NCI-H345 (cell line): ENCODE measurements at places on chromosomes 1 and 21.

DNA sequence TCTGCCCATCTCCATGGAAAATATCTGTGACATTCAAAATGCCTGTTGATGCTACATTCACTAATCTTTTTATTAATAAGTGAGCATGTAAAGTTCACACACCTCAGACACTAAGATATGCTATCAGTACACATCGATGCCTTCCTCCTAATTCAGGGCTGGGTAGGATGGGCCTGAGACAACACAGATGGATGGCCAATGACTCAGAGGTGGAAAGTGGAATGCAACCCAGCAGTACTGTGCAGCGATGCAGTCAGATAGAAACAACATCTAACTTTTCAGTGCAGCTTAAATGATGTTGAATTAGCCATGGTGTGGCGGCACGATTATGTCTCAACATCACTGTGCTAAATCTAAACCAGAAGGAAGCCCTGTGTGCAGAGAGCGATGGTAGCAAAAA is 161.6 kb upstream of the KCNJ15 start:
- no peak for DNase-seq

- DNase-seq, result no peak
Observed at GRCh38 chr1:23475134-23475628, 8.8 kb downstream of the ASAP3 start.

DNA sequence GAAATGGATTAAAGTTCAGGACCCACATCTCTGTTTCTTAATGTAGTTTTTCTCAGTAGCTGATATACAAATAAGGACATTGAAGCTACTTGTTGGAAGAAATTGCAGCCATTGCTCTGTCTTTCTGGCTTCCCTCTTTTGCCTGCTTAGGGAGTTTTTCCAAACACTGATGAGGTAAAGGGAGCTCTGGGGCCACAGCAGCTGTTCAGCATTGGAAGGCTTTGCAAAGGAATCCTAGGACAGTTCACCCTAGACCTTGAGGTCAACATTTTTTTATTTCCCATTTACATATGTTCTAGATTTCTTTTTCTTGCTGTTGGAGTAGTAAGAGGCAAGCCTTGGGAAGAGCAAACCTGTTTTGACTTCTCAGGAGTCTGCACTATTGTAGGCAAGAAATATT is 126.9 kb upstream of the PLPPR5 start:
- DNase-seq, result no peak

- DNase-seq, result no peak
Observed at GRCh38 chr21:27408826-27409225, 441.9 kb upstream of the ADAMTS5 start.

- DNase-seq, result no peak
Observed at GRCh38 chr1:38115682-38116202, 69.1 kb upstream of the POU3F1 start.

DNA sequence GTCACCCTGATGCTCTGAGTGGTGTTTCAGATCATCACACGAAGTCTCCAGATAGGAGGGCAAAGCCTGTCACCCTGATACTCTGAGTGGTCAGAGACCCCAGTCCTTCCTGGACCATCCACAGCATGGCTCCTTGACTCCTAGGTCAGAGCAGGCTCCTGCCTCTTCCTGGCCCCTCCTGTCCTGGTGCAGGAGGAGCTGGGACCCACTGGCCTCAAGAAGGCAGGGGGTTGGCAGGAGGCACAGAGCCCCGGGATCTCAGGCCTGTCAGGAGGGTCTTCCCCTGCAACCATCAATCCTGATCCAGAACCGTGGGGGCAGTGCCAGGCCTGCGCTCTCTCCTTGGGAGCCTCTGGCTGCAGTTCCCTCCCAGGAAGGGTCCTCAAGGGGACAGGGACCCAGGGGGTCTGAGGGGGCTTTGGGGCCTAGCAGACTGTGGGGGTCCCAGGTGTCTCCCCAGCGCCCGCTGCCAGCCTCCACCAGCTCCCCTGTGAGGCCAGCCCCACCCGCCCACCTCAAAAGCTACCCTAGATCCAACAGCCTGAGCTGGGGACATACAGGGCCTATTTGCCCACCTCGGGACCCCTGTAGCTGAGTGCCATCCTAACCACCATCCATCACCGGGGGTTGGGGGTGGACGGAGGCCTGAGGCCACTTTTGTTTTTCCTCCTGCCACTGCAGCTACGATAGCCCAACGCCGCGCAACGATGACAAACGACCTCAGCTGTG is 27.5 kb downstream of the COL6A1 start:
- no peak for DNase-seq

GRCh38 chr1:224259986-224260385 is 70.0 kb downstream of the NVL start:
- no peak for DNase-seq

DNA sequence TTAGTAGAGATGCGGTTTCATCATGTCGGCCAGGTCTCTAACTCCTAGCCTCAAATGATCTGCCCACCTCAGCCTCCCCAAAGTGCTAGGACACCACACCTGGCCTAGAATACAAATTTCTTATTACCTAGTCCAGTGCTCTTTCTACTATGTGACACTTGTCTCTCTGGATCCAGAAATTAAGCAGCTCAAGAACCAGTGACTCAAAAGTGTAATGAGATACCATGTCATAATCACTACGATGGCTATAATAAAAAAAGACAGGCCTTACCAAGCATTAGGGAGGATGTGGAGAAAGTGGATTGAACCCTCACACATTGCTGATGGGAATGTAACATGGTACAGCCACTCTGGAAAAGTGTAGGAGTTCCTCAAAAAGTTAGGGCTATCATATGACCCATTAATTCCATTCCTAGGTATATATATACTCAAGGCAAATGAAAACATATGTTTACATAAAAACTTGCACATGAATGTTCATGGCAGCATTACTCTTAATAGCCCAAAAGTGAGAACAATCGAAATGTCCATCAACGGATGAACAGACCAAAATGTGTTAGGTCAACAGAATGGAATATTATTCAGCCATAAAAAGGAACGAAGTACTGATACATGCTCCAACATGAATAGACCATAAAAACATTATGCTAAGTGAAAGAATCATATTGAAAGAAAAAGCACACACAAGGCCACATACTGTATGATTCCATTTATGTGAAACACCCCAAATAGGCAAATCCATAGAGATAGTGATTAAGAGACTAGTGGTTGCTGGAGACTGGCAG is 8.3 kb downstream of the TEX38 start:
- no peak for DNase-seq

- no peak for DNase-seq
Observed at GRCh38 chr1:74767490-74767889, 34.5 kb downstream of the TYW3 start.

DNA sequence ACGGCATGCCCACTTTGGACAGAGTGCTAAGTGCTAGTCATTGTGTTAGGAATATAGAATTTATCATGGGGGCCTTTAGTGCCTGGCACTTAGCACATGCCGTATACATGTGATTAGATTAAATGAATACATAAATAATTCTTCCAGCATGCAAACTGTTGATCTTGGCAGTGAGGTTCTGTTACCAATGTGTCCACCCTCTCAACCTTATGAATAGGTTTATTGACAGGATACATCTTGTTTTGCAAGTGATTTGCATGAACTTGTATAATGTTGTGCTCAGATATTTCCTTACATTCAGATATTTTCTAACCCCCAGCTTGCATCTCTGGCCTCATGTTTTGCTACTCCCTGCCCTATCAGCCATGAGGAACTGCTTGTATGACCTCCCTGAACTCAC is 60.3 kb upstream of the ZNF648 start:
- no peak for DNase-seq

GRCh38 chr21:32717851-32718316 is 9.9 kb downstream of the SYNJ1 start:
- DNase-seq, result no peak

- no peak for DNase-seq
Observed at GRCh38 chr1:43563876-43564539, 33.3 kb downstream of the PTPRF start.

DNA sequence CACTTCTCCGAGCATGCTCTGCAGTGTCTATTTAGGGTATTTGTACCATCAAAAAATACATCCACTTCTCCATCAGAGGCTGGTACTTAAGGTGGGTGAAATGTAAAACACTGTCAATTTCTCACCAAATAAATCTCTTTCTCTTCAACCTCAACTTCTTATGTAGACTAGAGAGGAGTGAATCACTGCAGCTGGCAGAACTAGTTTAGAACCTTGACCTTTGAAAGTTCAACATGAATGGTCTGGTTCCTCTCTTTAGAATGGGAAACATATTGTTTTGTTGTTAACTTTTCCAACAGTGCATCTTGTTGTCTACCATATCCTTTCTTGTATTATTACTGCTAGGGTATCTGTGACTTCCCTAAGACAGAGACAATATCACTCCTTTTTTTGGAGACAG is 20.1 kb upstream of the SLC44A5 start:
- DNase-seq, result no peak

- DNase-seq, result peak; percentile 93
Observed at GRCh38 chr1:226547754-226548191, 791 bp upstream of the STUM start.

DNA sequence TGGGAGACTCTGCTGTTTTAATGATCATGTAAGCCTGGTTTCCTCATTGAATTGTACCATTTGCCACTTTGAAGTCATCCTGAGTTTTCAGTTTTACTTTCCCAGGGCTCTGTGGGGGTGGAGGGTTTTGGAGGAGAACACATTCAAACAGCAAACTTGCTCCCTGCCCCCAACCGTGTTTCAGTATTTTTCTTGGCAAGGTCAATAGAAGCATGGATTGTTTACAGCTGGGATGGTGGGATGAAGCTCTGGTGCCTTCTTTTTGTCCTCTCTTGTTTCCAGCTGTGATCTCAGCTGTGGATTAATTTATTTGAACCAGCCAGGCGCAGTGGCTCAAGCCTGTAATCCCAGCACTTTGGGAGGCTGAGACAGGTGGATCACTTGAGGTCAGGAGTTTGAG is 54.3 kb upstream of the SERBP1 start:
- peak; percentile 66 for DNase-seq
